ENCODE measurements at places on chromosomes 7 and 10.

- no peak for DNase-seq
Measured at GRCh38 chr7:73984481-73985205, 43.3 kb upstream of the ELN start.

GRCh38 chr7:8217200-8218068 is 44.5 kb downstream of the ICA1 start:
- DNase-seq = peak; percentile 86

- DNase-seq = no peak
Measured at GRCh38 chr7:79622781-79623180, 169.3 kb upstream of the MAGI2 start.

DNA sequence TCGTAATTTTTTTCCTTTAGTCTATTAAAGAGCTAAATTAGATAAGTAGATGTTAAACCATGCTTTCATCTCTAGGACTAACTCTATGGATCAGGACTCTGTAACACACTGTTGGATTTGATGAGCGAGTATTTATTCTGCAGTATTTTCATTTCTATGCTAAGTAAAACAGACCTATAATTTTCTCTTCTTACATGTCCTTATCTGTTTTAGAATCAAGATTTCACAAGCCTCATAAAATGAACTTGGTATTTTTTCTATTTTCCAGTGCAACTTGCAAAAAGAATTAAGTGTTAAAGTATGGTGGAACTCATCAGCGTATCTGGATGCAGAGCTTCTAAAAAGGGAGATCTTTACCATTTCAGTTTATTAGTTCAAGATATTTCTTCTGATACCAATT is 2.4 kb downstream of the CACUL1 start:
- no peak for DNase-seq

- no peak for DNase-seq
Measured at GRCh38 chr10:101284101-101284743, 55.0 kb upstream of the LBX1 start.
